ENCODE measurements at places on chromosomes 4 and X.
A peak's percentile ranks its signal among the peaks of the same experiment; 100 is the strongest.

GRCh38 chr4:123312951-123313592 lies 83.5 kb upstream of the SPRY1 start:
- DNase-seq = no peak
- no peaks in the 10 kb centered on the region for H3K36me3 ChIP-seq
- no peaks in the 10 kb centered on the region for H3K4me1 ChIP-seq
- H3K4me3 ChIP-seq = no peak overlapping the region
- H3K27ac ChIP-seq = no peak overlapping the region

- no peak overlapping the region for H3K27ac ChIP-seq
- H3K4me3 ChIP-seq = no peak overlapping the region
- no peaks in the 10 kb centered on the region for H3K4me1 ChIP-seq
- no peak for DNase-seq
Observed at GRCh38 chrX:102964940-102965339, 27.9 kb downstream of the RAB40AL start.

- H3K27ac ChIP-seq = peak within 1 kb of the TSS; percentile 61
- H3K4me1 ChIP-seq = no peaks in the 10 kb centered on the region
- peak; percentile 76 for DNase-seq
- H3K36me3 ChIP-seq = no peaks in the 10 kb centered on the region
- H3K27me3 ChIP-seq = no peaks in the 10 kb centered on the region
Observed at GRCh38 chr4:117084866-117085701, at the start of gene TRAM1L1. Gene TRAM1L1 (minus strand): TSS chr4:117085576. CDS start chr4:117085393, 183 bp downstream.

GRCh38 chrX:73076838-73077237 lies 2.5 kb downstream of the PABPC1L2A start:
- no peaks in the 10 kb centered on the region for H3K27me3 ChIP-seq
- no peaks in the 10 kb centered on the region for H3K36me3 ChIP-seq
- no peaks in the 10 kb centered on the region for H3K4me1 ChIP-seq

GRCh38 chr4:187608001-187608421 lies 387.6 kb upstream of the ZFP42 start:
- H3K27ac ChIP-seq = no peak overlapping the region
- H3K36me3 ChIP-seq = no peaks in the 10 kb centered on the region
- no peak overlapping the region for H3K4me3 ChIP-seq
